IMR-90 (cell line): ENCODE measurements at places on chromosomes 6 and 20.

GRCh38 chr6:109347779-109348178 is 34.5 kb downstream of the CD164 start:
- no peak for DNase-seq

DNA sequence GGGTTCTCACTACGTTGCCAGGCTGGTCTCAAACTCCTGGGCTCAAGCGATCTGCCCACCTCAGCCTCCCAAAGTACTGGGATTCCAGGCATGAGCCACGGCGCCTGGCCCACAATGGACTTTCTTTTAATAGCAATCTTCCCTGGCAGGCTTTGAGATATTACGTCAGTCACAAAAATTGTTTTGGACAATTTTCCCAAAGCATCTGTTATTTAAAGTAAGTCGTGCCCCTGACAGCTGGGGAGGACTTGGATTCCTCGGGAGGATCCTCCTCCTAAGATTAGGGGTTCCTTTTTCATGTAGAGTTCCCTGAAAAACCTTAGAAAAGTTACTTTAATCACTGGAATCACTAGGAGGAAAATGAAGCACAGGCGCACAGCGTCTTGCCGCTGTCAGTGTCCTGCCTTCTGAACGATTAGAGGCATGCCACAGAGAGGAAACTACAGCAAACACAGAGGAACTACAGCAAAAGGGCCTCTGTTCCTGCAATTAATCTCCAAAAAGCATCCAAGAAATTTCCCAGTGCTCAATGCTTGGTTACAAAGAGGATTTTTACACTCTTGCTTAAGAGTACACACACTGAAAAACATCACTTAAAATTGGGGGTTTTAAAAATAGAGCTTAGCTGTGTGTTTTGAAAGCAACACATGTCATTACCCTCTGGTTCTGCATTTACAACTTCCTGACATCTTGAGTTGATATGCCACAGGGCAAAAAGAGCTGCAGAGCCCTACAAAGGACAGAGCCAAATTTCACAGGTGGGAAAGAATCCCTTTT is 4.5 kb downstream of the ACSS1 start:
- DNase-seq: peak; percentile 41

DNA sequence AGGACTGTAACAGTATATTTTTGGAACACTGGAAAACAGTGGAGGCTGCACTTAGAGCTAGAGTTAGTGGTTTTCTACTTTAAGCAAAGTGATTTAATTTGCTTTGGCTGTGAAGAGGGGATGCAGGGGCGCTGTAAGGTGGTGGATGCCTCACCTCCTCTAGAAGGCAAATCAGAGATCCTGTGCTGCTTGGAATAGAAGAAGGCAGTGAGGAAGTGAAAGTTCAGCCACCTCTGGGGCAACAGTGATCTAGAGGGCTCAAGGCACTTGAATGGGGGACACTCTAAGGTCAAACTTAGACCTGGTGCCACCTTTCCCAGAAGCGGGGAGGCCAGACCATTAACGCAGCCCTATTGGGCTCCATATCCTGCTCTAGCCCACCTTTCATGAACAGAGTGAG is 19.0 kb upstream of the SNRPB2 start:
- DNase-seq: no peak

DNA sequence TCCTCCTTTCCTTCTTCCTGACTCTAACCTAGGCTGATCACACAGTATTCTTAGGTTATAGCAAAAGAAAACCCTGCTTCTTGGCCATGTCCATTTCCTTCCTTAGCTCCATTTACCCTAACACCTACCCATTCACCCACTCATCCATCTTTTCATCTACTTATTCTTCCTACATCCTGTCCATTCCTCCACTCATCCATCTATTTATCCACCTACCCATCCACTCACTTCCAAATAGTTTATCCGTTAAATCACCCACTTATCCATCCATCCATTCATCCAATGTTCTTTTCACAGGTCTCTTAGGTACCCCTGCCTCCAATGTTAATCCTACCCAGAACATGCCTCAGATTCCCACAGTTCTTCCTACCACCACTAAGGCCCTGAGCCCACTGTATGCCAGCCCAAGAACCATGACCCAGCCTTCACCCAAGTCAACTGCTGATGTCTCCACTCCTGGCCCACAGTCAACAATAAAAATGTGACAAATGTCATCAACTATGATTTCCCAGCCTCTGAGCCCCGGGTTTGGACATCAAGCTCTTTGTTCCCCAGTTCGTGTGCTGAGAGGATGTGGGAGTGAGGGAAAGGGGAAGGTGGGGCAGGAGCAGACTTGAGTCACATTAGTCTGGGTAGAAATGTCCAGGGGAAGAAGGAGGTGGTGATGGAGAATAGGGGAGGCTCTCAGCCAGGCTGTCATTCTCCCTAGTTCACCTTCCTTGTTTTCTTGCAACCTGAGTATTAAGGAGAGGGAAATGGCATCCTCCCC is 24.4 kb downstream of the TREML4 start:
- DNase-seq: no peak

- peak; percentile 25 for DNase-seq
Observed at GRCh38 chr20:6492271-6493055, 275.0 kb upstream of the BMP2 start.
